ENCODE measurements at places on chromosomes 3 and 15.

DNA sequence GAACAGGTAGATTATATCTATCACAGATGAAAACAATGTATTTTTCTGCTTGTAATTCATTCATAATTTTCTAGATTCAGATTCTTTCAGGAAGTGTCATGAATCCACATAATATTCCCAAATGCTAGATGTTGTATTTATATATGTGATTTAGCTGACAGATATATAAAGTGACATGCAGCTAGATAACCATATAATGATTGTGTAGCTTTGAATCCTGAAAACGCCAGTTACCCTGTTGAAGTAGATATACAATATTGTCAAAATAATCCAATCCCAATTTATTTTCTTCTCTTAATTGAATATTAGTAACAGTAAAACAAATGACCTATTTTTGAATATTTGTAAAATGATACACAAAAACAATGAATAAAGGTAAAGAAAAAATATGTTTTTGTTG lies 738.4 kb downstream of the CADM2 start:
- no peak for DNase-seq

DNA sequence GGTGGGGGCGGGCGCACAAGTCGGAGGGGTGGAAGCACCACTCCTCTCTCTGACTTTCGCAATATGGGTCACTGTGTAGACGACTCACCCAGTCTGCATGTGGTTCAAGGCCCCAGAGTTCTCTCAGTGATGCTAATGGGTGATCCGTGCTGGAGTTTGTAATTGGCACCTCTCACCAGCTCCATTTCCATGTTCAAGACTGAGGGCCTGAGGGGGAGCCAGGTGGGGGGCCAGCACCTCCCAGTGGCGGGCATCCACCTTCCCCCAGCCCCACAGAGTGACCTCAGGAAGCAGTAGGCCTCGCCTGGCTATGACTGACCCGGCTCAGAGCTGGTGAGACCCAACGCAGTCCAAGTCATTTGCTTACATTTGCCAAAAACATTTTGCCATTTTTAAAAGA lies 230.0 kb upstream of the ST8SIA2 start:
- DNase-seq = no peak

DNA sequence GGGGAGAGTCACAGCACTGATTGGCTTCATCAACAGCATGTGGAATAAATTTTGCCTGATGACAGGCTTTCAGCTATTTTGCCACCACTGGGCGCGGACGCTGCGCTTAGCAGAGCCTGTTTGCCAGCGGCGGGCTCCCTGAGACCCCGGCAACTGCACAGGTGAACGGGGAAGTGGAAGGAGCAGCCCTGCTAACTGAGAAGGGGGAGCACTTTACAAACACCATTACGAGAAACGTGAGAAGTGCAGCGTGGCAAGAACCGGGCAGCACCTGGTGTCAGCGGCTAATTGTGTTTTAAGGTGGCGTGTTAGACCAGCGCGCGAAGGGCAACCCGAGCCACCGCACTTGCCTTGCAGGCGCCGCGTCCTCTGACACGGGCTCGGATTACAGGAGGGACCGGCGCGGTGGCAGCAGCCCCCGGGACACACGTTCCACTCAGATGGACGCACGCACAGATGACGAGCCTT lies 307.8 kb upstream of the ARRDC4 start:
- no peak for DNase-seq

- peak; percentile 38 for DNase-seq
Observed at GRCh38 chr15:98983334-98983733, 24.3 kb downstream of the PGPEP1L start.

GRCh38 chr15:79641841-79642240 lies 209.7 kb downstream of the MINAR1 start:
- DNase-seq = no peak

- no peak for DNase-seq
Observed at GRCh38 chr3:193621127-193621526, 28.1 kb downstream of the OPA1 start.

DNA sequence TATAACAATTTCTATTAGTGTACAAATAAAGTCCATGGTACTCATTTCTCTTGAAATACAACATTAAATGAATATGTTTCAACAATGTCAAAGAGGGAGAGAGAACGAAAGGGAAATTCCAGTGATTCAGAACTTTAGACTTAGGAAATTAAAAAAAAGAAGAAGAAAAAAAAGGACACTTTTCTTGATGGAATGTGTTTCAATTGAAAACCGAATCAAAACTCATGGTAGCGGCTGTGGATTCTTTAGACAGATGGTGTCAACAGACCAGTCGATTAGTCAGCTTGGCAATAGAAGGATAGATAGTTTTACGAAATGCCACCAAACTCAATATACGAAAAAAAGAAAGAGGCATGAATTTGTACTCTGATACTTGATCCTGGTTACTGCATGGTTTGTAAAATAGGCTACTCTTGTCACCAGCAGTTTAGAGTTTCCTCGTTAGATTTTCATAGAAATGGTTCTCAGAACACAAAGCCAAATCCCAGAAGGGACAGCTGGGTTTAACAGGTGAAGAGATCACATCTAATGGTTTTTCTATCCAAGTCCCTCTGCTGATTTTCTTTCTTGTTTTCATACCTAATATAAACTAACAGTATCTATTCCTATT lies 793.5 kb downstream of the ROBO1 start:
- no peak for DNase-seq

DNA sequence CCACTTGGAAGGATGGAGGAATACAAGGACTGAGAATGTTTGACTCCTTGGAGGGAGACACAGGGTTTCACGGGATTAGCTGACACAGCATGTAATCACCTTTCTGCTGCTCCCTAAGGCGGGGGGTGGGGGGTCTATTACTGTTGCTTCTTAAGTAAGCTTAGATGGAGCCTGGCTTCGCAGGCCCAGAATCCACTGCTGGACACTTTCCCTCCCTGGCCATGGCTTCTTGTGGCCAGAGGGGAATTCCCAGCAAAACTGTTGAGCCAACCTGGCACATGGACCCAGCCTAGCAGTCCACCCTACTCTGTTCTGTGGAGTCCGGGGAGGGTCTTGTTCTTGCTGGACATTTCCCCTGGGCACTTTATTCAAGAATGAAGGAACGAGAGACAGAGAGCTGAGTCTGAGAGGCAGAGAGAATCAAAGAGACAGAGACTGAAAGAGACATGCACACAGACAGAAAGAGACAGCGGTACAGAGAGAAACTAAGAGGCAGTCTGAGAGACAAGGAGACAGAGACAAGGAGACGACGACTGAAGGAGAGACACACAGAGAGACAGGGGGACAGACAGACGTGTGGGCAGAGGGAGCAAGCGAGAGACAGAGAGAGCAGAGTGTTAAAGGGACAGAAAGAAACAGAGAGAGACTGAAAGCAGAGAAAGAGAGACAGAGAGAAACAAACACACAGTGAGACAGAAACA lies 55.6 kb upstream of the DLG1 start:
- DNase-seq = no peak

DNA sequence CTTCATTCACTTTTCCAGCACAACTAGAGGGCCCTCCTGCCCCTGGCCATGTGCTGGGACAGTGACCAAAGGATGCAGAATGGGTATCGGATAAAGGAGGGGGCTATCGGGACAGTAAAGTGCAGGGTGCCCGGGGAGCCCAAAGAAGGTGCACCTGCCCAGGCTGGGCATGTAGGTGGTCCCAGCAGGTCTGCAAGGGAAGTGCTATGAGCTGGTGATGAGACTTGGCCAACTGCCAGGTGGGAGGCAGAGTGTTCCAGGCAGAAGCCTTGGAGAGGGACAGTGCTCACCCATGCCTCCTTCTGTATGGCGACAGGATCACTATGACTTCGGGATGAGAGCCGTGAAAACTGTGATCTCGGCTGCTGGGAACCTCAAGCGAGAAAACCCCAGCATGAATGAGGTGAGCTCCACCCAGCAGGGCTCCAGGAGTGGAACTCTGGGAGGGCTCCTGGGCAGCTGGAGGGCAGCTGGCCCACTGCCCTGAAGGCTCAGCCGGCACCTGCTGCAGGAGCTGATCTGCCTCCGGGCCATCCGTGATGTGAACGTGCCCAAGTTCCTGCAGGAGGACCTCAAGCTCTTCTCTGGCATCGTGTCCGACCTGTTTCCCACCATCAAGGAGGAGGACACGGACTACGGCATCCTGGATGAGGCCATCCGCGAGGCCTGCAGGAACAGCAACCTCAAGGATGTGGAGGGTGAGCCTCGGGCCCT lies 48.4 kb downstream of the DNAH1 start:
- no peak for DNase-seq

- no peak for DNase-seq
Observed at GRCh38 chr3:3074551-3075257, 35.5 kb downstream of the IL5RA start.

DNA sequence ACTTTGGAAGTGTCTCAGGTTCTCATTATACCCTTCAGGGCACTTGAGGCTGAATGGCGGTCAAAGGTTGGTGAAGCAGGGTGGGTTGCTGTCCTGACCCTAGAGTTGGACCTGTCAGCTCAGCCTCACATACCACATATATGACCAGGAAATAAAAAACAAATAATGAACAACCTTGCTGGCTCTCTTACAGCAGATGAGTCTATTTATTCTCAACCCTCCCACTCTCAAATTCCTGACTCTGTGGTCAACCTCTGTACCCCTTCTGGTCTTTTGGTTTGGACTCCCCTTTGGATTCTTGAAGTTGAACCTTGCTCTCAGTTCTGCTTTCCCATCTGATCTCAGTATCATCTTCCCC lies 16.9 kb downstream of the PPP2R3A start:
- DNase-seq = no peak

GRCh38 chr3:137525471-137525870 lies 238.6 kb upstream of the SOX14 start:
- no peak for DNase-seq

- DNase-seq = no peak
Observed at GRCh38 chr15:73605759-73606436, 27.3 kb downstream of the NPTN start.

- DNase-seq = no peak
Observed at GRCh38 chr15:56725386-56725785, 7.9 kb downstream of the ZNF280D start.

GRCh38 chr3:156840826-156841689 lies 14.9 kb downstream of the LEKR1 start:
- no peak for DNase-seq

DNA sequence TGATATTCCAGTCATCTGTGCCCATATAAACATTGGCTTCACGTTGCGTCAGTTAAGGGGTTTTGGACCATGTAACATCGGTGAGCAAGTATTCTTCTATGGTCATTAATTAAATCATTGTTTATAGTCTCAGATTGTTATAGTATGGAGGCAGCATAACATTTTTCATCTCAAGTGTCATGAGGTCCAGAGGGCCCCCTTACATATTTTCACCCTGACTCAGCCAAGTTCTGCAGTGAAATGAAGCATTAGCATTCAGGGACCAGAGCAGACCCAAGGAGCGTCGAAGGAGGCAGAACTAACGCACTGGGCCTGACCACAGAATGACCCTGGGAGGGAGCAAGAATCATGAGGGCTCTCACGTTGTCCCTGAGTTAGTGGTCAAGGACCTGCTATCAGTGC lies 171.5 kb downstream of the LRTM1 start:
- no peak for DNase-seq

- DNase-seq = no peak
Observed at GRCh38 chr15:86201313-86202008, 121.8 kb downstream of the AGBL1 start.

DNA sequence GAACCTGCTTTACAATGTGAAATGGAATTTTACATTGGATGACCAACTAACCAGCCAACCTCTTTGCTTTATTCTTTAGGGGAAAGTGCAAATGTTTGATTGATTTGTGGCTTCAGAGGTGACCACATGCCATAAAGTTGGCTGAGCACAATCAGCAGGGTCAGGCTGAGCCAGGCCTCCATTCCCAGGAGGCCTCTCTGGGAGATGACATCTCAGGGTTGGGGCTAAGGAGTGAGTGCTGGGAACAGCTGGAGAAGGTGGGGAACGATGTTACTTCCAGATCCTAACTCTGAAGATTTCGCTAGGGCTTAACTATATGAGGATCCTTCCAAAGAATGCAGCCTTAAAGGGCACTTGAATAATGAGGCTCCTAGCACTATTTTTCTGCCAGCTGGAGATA lies 131.7 kb downstream of the ATP10A start:
- no peak for DNase-seq

DNA sequence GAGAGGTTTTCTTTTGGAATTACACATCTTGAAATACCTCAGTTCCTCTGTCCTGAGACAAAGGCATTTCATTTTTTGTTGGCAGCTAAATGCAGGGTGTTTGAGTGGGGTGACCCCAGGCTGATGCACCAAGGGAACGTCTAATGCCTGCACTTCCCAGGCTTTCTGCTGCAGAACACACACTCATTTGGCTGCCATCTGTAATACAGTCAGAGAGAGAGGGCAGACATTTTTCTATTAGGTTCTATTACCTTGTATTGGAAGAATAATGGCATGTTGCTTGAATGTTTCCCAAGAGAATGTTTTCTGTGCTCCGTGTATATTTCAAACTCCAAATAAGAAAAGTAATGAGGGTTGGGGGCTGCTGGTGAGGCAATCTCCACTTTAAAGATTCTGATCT lies 87.1 kb downstream of the PTPRG start:
- DNase-seq = no peak

- no peak for DNase-seq
Observed at GRCh38 chr15:42267286-42267685, 5.7 kb upstream of the GANC start.

- no peak for DNase-seq
Observed at GRCh38 chr3:141280690-141281089, 49.1 kb downstream of the PXYLP1 start.

DNA sequence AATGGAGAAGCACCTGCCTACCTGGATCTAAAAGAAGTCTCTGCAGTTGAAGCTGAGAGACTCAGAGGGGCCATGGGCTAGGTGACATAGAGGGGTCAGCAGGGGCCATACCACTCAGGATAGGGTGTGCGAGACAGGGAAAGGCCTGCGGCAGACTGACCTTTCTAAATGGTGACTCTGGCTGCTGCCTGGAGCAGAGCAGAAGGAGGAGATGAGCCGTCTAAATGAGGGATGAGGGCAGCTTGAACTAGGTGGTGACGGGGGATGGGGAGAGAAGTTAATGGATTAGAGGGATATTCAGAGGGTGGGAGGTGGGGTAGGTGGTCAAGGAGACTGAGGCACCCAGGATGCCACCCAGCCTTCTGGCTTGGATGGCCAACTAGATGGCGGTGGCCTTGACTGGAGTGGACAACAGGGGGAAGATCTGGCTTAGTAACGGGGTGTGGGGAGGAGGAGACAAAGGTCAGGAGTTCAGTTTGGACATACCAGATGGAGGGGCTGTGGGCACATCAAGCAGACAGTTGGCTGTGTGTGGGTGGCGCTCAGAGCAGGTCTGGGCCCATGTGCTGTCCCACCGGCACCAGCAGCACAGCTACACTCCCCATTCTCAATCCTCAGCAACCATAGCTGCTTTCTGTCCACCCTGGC lies 3.2 kb upstream of the ITIH1 start:
- no peak for DNase-seq

DNA sequence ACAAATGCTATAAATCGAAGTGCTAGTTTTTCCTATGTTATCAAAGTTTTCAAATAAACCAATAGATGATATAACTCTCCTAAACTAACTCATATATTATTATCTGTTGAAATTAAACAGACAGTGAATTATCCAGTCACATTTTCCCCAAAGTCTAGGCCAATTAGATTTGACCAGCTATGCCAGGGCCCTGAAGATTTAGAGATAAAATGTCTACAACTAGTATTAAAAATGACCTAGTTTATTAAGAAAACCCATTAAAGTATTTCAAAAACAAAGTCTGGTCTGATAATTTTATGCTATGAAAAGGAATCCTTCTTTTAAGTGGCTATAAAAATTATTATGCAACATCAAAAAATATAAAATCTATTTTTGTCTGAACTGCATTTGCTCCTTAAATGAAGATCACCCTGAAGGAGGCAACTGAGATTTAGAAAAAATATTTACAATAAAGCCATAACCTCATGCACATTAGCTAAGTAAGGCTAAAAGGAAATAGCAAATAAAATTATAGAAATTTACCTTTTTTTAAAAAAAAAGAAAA lies 83.4 kb upstream of the MEX3B start:
- no peak for DNase-seq
